CD4-positive, CD25-positive, alpha-beta regulatory T cell (primary cell): ENCODE measurements at places on chromosomes 11 and 22.

- DNase-seq = no peak
Observed at GRCh38 chr11:104572279-104572678, 326.0 kb downstream of the CASP12 start.

GRCh38 chr11:118232659-118233058, 7.8 kb upstream of the JAML start:
- no peak for DNase-seq

DNA sequence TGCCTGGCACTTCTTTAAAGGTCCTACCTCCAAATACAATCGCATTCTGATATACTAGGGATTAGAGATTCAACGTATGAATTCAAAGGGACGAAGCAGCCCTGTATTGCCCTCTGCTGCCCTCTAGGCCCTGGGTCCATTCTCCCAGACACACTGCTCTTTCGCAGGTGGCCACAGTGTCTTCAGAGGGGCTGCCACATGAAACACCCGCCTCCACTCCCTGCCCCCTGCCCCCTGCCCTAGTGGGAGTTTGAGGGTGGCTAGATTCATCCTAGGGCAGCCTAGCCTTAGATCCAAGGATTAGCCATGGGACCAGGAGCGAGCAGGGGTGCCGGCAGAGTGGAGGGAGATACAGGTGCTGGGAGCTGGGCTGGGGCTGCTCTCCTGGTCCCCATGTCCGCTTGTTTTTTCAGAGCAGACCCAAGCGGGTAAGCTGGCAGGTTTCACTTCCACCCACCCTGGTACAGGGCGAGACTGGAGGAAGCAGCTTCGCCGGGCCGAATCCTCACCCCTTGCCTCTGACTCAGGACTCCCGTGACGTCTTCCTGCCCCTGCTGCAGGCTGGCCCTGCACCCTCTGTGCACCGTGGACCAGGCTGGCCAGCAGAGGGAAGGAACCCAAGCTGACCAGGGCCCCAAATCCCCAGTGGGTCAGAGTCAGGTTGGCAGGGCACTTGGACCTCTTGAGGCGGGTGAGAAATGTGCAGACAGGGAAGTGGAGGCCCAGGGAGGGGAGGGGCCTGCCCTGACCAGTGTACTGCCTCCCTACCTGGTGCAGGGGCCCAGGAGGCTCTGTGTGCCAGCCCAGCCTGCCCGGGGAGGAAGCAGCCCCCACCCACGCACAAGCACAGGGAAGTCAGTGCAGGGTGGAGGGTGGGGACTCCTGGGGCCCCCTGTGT, 28.4 kb upstream of the HMOX1 start:
- DNase-seq = no peak

DNA sequence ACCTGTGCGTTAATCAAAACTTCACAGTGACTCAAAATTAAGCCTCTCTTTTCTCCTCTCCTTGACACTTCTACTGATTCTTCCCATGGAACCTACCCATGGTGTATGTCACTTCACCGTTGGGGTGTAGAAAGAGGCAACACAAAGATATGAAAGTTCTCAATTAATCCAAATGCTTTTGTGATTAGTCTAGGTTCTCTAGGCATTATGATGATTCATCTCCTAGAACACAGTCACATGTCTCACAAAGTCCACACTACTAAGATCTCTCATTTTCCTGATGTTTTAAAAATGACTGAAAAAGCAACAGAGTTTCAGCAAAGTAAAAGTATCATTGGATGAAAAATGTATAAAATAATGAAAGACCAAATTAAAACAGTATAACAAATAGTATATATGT, 13.7 kb upstream of the SCGB2A2 start:
- no peak for DNase-seq

DNA sequence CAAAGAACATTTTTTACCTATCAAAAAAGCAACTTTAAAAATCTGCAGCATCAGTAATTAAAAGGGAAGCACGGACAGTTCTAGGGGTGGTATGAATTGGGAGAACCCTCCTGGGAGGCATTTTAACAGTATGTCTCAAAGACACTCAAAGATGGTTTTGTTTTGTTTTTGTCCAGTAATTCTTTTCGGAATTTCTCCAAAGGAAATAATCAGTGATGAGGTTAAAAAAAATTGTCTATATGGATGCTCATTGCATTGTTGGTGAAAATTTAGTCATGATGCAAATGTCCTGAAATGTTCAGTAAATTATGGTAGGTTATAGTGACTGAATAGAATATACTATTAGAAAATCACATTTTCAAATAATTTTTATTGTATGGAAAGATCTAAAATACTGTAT, 115.1 kb downstream of the ATXN10 start:
- DNase-seq = no peak

DNA sequence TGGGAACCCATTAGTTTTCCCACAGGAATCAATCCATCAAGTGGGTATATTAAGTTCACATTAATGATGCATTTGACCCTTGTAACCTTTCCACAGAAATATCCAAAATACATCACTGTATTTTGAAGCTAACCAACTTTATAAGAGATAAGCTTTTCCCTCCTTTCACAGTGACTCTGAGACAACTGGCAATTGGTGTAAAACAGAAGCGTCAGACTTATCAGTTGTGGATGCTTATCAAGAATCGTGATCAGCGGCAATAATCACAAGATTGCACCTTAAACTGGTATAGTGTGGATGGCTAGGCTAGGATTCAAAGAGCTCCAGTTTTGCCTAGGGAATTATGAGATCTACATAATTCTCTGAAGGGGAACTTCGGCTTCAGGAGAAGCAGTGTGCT, 73.1 kb downstream of the USP35 start:
- DNase-seq = no peak

DNA sequence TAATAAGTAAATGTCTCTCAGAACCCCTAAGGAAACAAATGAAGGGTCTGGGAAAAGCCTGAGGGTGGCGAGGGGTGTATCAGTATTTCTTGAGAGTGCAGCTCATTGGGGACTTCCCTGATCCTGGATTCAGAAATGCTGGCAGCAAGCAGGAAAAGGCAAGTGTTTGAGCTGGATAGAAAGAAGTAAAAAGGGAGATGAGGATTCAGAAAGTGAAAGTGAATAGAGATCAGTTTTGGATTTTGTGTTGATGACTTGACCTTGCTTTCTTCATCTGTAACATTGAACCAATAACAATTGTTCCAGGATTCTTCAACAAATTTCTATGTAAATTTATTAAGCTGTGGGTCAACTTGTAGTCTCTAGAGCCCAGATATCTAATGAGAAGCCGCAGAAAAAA, 66.9 kb upstream of the CTSC start:
- no peak for DNase-seq

GRCh38 chr22:41459431-41459830, 9.1 kb downstream of the PHF5A start:
- DNase-seq = no peak

DNA sequence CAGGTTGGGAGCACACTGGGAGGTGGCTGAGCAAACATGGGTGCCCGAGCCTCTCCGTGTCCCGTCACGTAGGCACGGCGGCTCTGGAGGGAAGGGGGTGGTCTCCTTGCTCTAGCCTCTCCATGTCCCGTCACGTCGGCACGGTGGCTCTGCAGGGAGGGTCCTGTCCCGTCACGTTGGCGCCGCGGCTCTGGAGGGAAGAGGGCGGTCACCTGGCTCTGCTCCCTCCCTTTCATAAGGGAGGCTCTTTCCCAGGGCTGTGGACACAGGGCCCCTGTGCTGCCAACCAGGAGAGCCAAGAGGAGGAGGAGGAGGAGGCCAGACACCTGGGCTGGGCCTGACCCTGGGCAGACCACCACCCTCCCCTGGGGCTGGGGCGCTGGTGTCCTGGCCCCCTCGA, 1173.7 kb downstream of the BRD1 start:
- DNase-seq = no peak

DNA sequence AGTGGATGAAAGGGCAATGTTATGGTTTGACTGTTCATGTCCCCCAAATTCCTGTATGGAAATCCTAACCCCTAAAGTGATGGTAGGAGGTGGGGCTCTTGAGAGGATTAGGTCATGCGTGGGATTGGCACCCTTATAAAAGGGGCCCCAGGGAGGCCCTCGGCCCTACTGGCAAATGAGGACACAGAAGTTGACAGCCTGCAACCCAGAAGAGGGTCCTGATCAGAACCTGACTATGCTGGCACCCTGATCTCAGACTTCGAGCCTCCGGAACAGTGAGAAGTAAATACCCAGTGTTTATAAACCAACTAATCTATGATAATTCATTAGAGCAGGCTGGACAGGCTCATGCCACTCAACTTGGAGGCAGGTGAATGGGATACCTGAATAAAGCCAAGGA, 8.7 kb downstream of the IFITM10 start:
- DNase-seq = no peak

GRCh38 chr11:10134975-10135481, 159.0 kb downstream of the SBF2 start:
- no peak for DNase-seq

DNA sequence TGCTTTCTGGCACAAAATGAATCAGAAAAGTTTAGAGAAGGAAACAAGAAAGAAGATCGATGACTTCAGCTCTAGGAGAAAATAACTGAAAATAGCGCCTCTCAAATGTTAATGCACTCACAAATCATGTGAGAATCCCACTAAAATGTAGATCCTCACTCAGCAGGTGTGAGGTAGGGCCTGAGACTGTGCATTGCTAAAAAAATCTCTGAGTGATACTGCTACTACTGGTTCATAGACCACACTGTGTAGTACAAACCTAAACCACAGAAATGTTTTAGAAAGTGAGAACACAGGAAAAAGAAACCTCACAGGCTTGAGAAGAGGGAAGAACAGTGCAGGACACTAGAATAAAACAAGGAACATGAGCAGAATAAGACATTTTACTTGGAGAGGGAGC, 2.0 kb downstream of the OR8D4 start:
- no peak for DNase-seq

- no peak for DNase-seq
Observed at GRCh38 chr11:70298243-70298915, 27.9 kb downstream of the PPFIA1 start.

GRCh38 chr11:71843858-71844257, 10.9 kb downstream of the DEFB108B start:
- no peak for DNase-seq

DNA sequence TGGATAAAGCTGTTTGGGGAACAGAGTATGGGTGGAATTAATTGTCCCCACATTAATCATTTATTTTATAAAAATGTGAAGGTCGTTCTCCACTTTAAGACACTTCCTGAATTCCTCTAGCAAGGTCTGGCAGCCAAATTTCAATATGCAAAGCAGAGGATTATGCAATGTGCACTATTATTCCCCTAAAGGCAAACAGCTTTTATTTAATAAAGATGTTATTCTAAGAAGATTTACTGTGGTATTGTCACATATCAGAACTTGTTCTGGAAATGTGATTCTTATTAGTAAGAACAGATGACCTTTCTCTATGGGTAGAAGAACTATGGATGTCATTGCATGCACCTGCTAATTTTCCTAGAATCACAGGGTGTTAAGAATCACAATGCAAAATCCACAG, 1128.8 kb upstream of the CCDC90B start:
- no peak for DNase-seq

DNA sequence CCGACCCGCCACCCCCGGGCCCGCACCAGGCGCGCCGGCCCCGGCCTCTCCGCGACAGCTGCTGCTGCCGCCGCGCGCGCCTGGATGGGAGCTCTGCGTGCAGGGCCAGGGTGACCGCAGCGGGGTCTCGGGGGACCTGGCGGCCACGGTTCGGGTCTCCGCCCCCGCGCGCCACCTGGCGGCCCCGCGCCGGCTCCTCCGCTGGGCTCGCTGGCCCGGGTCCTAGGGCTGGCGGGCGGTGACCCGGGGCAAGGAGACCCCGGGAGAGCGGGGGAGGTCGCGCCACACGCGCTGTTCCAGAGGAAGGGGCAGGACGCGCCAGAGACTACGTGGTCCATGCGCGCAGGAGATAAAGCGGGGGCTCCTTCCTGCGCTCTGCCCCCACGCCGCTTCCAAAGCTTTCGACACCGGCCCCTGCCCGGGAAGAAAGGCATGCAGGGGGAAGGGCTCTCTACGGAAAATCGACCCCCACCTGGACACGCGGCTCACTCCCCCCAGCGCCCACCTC, 562 bp downstream of the SHANK2 start:
- DNase-seq = no peak

DNA sequence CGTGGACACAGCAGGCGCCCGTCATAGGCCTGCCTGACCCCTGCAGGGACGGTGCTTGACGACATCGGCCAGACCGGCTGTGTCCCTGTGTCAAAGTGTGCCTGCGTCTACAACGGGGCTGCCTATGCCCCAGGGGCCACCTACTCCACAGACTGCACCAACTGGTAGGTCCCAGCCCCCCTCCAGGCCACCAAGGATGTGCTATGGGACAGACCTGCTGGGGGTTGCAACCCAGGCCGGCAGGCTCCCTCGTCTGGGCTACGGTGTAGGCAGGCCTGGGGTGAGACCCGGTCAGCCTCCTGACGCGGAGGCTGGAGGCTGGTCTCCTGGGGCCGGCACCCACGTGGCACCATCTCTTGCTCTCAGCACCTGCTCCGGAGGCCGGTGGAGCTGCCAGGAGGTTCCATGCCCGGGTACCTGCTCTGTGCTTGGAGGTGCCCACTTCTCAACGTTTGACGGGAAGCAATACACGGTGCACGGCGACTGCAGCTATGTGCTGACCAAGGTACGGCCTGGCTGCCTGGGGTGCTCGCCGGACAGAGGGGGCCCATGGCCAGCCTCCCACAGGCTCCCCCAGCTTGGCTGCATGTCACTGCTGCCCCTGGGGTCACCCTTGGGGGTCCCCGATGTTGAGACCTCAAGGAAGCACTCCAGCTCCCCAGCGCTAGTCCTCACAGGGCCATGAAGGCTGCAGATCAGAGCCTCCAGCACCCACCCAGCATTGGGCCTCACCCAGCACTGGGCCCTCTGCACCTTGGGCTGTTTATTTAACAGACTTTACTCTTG, 7.7 kb downstream of the MUC5AC start:
- no peak for DNase-seq

GRCh38 chr22:46596819-46597218, 23.4 kb upstream of the GRAMD4 start:
- DNase-seq = no peak

DNA sequence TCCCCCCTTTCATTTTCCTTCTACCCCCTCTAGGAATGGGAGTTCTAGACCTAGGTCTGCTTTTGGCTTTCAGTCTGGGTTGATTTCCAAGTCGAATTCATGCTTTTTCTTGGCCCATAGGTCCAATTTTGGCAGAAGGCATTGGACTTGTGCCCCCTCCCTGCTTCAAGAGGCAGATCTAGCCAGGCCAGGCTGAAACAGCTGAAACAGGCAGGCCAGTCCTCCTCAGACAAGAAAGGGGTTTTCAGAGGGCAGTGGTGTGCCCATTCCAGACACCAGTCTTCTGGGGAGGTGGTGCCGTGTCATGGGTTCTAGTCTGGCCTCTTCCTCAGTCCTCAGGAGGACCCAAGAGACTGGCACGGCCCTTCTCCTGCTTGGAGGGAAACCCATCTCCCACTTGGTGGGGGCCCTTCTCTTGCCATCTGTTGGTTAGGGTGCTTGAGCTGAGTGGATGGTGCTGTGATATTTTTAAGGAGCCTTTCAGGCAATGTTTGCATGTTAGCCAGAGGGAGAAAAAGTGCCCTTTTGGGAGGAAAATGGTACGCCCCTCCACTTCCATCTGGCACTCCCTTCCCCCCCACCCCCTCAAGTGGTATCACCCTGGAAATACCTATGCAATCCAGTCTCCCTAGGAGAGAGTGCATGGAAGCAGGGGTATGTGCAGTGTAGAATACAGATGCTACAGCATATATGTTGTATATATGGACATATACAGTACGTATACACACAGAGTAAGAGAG, 53.6 kb downstream of the SYT13 start:
- DNase-seq = no peak

- no peak for DNase-seq
Observed at GRCh38 chr11:120079750-120080610, 57.9 kb downstream of the TRIM29 start.
